DMS 273 treated with DMSO at 0.1 percent for 48 hours (cell line): ENCODE measurements at places on chromosomes 6 and 20.
A peak's percentile ranks its signal among the peaks of the same experiment; 100 is the strongest.

GRCh38 chr6:33926451-33926850 is 122.6 kb upstream of the MLN start:
- DNase-seq, result peak; percentile 19

DNA sequence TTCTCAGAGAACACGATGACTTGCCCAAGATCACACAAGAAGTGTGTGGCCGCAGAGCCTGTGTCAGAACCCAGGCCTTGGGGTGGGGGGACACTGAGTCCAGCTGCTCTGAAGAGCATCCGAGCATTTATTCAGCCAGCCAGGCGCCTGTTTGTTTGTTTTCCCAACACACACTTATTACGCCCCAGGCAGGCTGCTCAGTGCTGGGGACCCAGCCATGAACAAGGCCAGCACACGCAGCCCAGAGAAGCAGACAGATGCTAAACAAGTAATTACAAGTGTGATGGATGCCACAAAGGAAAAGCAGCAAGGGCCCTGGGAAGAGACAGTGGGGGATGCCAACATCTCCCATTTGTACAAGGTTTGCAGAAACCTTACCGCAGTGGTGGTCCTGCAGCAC is 19.4 kb upstream of the SIRPA start:
- DNase-seq, result no peak

GRCh38 chr6:37242429-37243052 is 15.0 kb upstream of the TBC1D22B start:
- no peak for DNase-seq

- DNase-seq, result no peak
Observed at GRCh38 chr6:105935416-105935815, 150.7 kb upstream of the PRDM1 start.

DNA sequence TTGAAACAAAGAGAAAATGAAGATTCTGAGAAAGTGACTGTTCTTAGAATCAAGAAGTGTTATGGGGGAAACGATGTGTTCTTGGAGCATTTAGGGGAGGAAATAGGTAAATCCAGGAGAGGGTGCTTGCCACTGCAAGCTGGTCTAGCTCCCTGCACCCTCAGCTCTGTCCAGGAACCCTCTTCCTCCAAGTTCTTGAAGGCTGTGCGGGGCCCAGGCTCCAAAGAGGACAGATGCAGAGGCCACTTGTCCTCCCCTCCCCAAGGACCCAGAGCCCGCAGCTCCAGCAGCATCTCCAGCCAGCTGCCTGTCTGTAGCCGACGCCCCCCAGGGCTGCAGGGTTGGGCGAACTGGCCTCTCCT is 87.9 kb downstream of the CDC5L start:
- no peak for DNase-seq
